ENCODE measurements at places on chromosomes 12 and 14.

- DNase-seq, result peak; percentile 39
Observed at GRCh38 chr14:54698966-54699530, 132.1 kb downstream of the SAMD4A start.

DNA sequence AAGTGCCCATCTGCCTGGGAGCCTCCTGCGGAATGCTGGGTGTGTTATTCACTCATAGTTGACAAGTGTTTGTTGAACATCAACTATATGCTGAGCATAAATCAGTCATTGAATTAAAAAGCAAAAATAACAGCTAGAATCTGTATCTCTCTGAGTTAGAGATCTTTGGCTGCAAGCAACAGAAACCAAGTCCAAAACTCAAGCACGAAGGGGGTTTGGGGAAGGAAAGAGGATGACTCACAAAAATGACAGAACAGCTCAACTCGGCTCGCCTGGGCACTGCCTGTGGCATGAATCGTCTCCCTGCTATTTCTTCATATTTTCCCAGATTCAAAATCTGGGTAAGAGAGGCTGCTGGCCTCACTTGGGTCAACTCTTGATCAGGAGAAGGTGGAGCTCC, 72.6 kb upstream of the NCOR2 start:
- peak; percentile 57 for DNase-seq

DNA sequence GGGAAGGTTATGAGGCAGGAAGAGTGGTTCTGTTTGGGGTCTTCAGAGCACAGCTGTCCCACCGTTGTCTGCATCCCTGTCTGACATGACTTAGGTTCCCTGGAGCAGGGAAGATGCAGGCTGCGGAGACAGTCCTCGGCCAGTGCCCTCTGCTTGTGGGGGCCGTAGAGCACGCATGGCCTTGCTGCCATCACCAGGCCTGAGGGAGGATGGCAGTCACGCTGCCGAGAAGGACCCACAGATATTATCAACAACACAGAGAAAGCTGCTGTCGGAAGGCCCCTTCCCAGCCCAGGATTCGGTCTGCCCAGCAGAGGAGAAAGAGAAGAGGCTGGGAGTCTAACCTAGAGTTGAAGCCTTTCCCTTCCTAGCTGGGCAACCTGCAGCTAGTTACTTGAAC, 35.0 kb downstream of the ERH start:
- DNase-seq, result no peak

DNA sequence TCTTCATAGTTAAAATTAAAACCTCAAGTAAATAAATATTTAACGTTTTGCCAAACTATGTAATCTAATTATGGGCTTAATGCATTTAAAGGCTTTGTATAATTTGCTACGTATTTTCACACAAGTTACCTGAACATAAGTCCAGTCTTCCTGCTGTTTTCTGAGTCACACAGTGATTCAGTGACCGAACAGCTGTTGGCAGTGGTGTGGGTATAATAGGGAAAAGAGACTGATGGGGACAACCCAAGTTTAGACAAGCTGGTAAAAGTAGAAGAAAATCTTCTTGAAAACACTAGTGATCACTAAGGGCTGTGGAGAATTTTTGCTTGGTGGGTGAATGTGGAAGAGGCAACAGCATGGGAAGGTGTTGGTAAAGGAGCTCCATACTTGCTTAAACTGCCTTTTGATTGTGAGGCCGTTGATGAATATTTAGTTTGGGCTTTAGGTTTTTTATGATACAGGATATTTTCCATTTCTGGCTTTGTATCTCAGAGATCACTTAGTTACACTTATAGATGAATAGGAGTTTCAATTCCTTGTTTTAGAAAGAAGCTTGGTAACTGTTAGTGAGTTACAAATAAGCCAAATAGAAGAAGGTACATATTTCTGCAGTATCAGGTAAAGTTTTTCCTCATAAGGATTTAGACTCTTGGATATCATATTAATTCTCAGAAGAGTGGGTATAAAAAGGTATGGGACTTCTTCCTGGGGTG, 23.9 kb downstream of the LRRK2 start:
- no peak for DNase-seq

GRCh38 chr12:44889926-44890325, 13.8 kb upstream of the NELL2 start:
- no peak for DNase-seq

GRCh38 chr12:116820064-116820656, 61.1 kb downstream of the HRK start:
- DNase-seq, result no peak

GRCh38 chr12:71269281-71269598, 111.4 kb upstream of the TSPAN8 start:
- DNase-seq, result no peak

DNA sequence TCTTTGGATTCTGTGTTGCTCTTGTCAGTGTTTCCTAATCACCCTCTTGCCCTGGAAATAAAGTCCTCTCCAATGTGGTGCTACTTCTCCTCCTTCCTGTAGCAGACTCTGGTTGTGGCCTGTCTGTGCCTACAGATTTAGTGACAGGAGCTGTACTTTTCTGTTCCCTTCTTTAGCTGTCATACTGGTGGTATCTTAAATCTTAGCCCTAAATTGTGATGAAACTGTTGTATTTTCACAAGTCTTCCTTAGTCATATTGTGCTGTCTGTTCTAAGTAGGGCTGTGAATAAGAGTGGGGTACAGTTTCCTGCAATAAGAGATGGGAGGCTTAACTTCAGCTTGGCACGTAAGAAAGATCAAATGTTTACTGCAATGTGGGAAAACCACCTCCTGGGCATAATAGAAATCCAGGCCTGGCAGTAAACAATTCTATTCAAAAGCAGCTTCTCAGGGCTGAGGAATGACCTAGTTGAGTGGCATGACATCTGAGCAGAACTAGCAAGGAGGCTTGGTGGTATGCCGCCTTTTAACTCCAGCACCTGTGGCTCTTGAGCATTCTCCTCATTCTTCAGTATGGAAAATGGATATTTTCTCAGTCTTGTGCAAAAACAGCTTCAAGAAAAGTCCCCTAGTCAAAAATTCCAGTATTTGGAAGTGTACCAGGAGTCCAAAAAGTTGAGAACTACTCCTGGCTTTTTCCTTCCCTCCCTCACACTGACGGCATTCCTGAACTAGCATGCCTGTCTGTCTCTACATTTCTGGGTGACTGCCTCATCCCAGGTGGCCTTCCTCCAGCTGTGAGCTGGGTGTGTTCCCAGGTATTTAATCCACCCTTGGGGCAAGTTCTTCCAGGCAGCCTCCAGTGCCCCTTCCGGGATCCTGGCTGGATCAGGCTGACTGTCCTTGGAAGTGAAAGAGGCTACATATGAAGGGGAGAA, 19.5 kb downstream of the ANO6 start:
- peak; percentile 64 for DNase-seq

- DNase-seq, result no peak
Observed at GRCh38 chr12:76026643-76027063, 4.9 kb downstream of the PHLDA1 start.

DNA sequence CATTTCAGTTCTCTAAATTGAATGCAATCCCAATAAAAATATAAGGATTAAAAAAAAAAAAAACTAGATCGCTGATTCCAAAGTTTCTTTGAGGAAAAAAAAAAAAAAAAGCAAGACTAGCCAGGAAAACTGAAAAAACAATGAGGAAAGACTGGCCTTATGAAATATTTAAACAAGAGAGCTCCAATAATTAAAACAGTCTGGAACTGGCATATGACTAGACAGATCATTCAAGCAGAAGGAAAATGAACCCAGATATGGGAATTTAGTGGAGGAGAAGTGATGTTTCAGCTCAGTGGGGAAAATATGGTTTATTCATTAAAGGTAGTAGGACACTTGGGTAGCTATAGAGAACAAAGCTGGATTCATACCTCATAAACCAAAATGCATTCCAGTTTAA, 42.0 kb upstream of the TBC1D15 start:
- DNase-seq, result no peak

- DNase-seq, result no peak
Observed at GRCh38 chr12:107439026-107439738, 246.4 kb upstream of the PWP1 start.

DNA sequence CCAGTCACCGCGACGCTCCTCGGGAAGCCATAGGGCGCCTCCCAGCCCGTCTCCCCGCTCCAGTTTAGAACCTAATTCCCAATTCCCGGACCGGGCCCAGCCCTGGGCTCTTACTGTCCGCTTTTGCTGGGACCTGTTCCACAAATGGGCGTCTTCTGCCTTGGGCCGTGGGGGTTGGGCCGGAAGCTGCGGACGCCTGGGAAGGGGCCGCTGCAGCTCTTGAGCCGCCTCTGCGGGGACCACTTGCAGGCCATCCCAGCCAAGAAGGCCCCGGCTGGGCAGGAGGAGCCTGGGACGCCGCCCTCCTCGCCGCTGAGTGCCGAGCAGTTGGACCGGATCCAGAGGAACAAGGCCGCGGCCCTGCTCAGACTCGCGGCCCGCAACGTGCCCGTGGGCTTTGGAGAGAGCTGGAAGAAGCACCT, 797 bp downstream of the UNG start:
- no peak for DNase-seq

DNA sequence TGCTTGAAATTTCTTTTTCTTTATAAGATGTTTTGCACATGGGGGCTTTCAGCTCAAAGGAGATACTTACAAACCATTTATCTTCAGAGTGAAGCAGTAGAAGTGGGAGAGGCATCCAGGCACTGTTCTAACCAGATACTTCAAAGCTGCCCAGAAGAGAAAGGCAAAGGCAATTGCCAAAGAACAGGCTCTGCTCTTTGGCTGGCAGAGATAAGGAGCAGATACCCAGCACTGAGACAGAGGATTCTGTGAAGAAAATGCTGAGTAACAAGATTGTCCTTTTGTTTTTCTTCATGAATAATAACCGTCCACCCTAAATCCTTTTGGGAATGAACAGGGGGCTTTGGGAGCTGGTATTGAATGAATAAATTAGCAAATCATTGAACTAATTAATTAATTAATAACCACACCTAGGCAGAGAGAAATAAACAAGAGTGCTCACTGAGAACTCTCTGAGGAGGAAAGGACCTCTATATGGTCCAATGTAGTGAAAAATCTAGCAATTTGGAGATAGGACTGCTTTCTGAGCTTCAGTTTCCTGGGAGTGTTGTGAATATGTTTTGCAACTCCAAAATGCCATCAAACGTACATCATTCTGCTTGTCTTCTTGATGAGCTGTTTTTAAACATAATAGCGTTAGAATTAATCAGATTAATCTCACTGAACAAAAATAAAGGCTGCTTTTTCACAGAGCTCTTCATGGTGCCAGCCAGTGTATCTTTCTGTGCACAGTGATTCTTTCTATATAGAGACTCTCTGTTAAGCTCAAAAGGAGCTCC, 192.8 kb upstream of the AMIGO2 start:
- no peak for DNase-seq

GRCh38 chr12:68803948-68804656, 3.9 kb upstream of the MDM2 start:
- DNase-seq, result no peak

DNA sequence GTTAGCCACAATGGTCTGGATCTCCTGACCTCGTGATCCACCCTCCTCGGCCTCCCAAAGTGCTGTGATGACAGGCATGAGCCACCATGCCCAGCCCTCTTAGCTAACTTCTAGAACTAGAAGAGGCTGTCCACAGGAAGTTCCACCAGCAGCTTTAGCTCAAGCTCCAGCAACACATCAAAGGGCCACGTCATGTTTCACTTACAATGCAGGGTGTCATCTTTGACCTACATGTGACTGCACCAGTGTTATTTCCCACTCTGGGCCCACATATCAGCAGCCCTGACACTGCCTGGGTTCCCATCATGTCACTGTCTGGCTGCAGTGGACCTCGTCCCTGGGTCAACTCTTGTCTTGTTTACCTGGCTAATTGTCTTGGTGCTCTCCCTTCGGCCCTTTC, 147.2 kb downstream of the GRIN2B start:
- no peak for DNase-seq

DNA sequence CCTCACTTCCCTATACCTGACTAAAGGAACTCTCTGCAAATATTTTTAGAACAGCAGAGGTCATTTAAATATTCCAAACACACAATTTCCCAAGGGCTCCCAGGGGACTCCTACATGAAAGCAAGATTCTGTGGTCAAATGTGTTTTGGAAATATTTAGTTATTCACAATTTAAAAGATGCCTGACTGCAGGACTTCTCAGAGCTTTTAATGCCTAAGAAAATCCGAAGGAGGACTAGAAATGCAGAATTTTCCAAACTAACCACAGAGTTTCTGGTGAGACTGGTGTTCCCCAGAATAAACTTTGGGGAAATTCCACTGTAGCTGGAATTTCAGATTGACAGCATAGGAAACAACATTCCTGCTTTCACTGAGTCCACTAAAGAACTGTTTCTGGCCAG, 84.8 kb upstream of the MAP1LC3B2 start:
- DNase-seq, result no peak

DNA sequence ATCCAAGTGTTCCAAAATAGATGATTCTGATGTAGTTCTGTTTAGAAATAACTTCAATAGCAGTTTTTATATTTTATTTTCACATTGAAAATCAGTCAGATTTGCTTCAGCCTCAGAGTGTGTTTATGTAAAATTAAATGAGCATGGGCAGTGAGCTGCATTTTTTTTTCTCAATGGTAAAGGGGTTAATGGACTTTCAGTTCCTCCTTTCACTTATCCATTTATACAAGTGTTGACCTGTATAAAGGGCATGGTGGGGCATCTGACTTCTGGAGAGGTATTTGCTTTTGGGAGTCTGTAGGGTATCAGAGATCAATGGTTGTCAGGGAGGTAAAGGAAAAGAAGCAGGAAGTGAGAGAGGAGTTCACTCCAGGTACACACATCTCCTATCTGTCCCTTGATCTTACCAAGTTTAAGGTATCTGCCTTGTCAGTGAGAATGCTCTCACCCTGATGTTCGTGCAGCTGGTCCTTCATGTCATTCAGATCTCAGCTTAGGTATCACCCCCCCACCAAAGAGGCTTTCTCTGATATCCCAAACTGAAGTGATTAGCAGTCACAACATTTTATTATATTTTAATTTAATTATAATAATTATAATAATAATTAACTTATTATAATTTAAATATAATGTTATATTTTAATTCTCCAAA, 181.6 kb upstream of the LMNTD1 start:
- no peak for DNase-seq

DNA sequence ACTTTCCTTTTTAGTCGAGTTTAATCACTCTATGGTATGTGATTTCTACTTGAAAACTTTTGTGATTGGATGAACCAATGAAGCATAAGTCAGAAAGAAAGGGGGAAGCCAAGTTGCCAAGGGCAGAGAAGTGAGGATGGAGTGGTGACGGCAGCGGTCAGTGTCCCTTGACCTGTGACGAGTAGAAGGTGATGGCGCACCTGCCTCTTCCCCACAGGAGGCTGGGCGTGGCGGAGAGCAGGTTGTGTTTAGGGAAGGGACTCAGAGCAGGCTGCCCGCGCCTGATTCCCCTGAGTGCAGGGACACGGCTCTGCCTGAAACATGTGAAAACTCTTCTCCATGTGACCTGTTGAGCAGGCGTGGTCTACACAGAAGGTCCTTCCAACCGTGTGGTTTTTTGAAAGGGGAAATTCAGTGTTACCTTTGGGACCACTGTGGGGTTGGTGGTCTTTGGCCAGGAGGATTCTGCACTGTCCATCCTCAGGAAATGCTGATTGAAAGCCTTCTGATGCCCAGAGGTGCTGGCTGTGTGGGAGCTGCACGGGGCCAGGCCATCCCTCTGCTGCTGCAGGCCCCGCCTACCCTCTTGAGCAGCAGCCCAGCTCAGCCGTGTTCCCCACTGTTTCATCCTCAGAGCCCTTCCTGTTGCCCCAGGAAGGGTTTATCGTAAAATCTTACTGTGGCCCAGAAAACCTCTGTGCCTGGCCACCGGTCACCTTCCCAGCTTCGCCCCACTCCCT, 23.5 kb upstream of the AMN start:
- no peak for DNase-seq

- no peak for DNase-seq
Observed at GRCh38 chr12:112325622-112326207, 56.5 kb downstream of the HECTD4 start.

GRCh38 chr14:75711796-75712211, 50.8 kb downstream of the TTLL5 start:
- peak; percentile 97 for DNase-seq
